ENCODE measurements at places on chromosomes 2 and 18.

DNA sequence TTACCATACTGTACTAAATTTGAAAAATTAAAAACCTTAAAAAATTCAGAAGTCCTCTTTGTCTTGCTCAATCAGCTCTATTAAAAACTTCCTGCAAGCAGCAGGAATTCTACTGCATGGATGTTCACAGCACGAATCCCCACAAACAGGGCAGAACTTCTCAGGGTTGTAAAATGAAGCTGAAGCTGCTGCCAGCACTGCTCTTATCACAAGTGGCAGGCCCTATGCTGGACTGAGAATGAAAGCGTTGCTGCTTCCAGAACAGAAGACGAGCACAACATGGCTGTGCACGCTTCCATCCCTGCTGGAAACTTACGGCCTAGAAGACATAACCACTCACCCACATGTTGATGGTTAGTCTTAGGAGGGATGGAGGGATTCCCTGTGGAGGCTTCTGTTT is 134.0 kb downstream of the RAB3GAP1 start:
- DNase-seq = no peak

DNA sequence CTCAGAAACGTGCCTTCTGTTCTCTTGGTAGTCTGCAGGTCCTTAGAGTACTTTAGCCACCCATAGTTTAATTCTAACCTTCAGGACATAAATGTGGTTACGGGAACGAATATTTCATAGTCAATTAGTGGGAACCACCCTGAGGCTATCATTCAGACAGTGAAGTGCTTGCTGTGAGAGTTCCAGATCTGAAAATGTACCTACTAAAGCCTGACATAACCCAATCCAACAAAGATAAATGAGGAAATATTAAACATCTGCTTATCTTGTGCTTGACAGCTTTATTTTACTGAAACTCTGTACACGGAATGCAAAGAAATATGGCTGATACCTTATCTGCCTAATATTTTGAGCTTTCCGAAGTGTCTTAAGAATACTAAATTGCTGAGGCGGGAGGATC is 43.0 kb downstream of the RAB27B start:
- DNase-seq = no peak

DNA sequence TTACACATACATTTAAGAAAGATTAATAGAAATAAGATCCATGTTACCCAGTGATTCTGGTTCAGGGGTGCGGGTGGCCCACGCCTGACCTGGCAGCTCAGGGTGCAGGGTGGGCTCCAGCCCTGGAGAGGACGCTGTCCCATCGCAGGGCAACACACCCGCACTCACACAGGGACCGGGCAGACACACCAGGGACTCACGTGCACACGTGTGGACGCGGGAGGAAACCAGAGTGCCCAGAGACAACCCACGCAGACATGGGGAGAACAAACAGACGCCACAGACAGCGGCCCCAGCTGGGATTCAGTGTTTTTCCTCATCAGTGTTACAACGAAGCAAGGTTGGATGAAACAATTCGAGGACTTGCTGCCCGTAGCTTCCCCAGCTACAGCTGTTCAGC is 8.4 kb upstream of the ALLC start:
- DNase-seq = no peak

DNA sequence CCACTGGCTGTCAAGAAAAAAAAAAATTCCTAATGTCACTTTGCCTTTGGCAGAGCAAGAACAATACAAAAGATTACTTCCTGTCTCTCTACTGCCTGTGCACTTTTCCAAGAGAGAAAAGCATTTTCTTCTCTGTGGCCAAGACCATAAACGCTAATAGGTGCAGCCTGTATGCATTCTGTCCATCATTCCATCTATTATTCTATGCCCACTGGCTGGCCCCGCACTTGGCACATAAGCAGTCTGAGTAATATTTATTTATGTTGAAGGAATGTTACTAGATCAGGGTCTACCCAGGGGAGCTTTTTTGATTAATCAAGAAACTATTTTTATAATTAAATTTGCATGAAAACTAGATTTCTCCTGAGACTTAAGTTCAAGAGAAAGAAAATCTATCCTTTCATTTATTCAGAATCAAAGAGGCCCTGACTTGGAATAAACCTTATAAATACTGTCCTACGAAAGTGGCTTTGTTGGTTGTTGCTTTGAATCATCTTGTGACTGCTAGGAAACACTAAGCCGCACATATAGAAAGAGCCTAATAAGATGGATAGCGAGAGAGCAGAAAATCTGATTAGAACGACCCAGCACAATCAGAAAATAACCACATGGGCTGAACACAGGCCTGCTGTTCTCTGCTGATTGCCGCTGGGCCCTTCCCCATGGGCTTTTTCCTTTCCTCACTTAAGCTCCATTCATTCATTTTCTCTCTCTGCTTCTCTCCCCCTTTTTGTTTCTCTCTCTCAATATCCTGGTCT is 59.4 kb downstream of the MMADHC start:
- DNase-seq = no peak

DNA sequence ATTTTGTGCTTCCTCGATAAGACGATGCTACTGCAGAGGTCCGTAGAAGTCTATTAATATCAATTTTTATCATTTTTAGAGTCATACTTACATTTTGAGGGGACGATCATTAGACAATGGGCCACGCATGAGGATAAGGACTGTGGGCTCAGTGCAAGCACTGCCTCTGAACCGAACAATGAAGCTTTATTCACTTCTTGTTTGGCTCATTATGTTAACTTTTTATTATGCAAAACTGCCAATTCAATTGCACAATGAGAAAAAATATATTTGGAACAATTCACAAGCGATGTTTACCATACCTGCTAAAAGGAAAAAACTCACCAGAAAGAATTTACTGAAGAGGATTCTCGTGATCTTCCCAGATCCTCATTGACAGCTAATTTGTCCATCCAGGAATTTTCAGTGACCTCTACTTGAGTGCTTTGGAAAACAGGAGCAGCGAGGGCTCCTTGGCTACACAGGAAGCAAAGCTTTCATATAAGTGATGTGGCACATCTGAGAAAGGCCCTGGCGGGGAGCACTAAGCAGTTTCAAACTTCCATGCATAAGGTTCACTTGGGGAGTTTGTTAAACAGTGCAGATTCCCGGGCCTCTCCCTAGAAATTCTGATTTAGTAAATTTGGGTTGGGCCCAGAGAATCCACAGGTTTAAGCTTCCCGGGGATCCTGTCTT is 13.3 kb upstream of the CAPN13 start:
- no peak for DNase-seq

GRCh38 chr2:11915650-11916049 is 169.2 kb downstream of the LPIN1 start:
- no peak for DNase-seq

GRCh38 chr2:26305540-26305939 is 40.4 kb upstream of the SELENOI start:
- DNase-seq = no peak

GRCh38 chr18:79867666-79868065 is 69.9 kb downstream of the KCNG2 start:
- no peak for DNase-seq

DNA sequence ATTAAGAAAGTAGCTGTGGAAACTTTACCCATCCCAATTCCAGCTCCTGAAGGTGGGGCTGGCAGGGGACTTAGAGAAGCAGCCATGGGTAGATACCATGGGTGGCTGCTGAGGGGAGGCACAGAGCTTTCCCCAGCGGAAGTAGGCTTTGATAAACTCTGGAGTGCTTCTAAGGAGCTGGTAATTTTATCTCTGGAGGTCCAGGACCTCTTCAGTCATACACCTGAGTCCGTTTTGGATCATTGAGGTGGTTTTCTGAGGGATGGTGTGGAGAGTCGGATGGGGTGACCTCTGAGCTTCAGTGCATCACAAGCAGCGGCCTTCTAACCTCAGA is 36.7 kb upstream of the BMP10 start:
- DNase-seq = no peak

- no peak for DNase-seq
Observed at GRCh38 chr2:145875016-145875415, 1355.1 kb upstream of the ZEB2 start.

DNA sequence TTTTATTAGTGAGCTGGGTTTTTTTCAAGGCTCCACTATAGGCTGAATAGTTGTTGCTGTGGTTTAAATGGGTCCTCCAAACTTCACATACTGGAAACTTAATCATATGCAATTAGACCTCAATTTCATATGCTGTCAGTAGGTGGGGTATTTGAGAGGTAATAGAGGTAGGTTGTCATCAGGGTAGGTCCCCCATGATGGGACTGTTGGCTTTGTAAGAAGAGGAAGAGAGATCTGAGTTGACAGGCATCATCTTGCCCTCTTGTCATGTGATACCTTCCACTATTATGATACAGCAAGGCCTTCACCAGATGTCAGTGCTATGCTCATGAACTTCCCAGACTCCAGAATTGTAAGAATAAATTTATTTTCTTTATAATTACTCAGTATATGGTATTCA is 819.4 kb downstream of the LRP1B start:
- no peak for DNase-seq

- no peak for DNase-seq
Observed at GRCh38 chr2:197800091-197800490, 4.3 kb upstream of the PLCL1 start.

GRCh38 chr2:29871541-29871940 is 49.8 kb downstream of the ALK start:
- DNase-seq = no peak

DNA sequence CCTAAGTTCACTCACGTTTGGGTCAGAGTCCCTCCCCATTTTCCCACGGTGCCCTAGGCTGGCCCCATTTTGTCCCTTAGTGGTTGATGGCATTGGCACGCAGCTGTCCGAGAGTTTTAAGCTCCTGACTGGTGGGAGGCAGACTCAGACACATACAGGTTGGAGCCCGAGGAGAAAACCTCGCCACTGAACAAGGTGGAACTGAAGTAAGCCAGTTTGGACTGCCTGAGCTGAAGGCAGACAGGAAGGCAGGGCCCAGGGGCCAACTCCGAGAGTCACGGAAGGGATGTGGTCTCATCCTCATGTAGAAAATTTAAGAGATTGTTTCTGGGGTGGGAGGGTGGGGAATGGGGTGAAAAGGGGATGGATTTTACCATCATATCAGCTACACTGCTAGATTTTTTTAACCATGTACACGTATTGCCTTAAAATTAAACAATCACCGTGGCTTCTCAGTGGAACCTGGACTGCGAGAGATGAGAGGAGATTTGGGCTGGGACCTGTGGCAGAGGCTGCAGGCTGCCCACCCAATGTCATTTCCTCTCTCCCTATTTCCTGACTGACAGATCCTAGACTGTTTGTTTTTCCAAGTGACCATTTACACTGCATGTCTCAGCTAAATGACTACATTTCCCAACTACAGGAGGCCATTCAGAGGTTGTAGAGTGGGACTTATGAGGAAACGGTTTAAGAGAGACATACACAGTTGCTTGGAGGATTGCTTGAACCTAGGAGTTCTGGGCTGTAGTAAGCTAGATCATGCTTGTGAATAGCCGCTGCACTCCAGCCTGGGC is 19.4 kb upstream of the NMUR1 start:
- no peak for DNase-seq

DNA sequence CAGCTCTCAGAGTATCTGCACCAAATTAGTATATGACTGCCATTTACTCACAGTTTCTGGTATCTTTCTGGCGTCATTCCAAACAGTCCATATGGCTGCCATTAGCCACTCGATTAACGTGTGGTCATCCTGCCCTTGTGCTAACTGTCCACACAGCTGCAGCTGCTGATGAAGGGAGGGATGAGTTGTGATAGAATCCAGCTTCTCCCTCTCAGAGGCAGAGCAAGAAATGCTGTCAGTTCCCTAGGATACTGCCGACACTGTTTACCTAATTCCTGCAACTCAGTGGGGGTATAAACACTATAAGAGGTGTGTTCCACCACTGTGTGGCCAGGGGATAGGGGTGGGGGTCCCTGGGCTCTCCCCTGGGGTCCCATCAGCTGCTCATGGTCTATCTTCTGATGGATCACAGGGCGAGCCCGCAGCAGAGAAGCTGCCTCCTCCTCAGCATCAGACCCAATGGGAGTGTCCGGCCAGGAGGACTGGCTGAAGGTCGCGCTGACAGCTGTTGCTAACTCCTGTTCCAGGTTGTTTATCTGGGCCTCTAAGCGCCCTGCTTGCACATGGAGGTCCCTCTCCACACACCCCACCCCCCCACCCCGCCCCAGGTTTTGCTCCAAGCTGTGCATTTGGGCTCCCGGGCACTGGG is 17.3 kb upstream of the KLHL23 start:
- DNase-seq = peak; percentile 71

DNA sequence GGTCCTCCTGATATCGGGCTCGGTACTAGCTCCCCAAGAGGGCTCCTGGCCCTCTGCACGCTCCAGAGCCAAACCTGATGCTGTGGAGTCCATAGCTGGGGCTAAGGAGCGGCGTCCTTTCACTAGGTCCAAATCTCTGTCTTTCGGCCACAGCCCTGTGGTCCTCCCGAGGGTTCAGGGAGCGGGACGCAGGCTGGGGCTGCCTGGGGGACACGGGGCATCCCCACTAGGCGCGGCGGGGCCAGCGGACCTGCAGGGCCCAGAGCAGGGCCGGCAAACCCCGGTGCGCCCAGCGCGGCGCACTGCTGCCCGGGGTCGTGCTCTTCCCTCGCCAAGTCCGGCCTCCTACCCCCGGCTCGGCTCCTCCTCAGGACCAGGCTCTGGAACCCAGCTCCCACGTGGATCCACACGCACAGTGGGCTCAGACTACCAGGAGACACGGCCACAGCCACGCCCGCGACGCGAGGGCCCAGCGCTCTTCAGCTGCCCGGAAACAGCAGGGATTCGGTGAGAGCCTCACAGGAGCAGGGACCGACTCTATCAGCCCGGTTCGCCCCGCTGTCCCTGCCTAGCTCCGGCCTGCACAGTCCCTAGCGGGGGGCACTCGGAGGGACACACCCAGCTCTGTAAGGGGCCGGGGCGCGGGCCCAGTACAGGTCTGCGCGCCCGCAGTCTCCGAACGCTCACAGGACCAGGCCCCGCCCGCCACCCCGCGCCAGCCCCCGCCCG is 593 bp downstream of the ZNF514 start:
- peak; percentile 47 for DNase-seq

- DNase-seq = peak; percentile 22
Observed at GRCh38 chr2:227377467-227378351, 1.4 kb downstream of the TM4SF20 start.

DNA sequence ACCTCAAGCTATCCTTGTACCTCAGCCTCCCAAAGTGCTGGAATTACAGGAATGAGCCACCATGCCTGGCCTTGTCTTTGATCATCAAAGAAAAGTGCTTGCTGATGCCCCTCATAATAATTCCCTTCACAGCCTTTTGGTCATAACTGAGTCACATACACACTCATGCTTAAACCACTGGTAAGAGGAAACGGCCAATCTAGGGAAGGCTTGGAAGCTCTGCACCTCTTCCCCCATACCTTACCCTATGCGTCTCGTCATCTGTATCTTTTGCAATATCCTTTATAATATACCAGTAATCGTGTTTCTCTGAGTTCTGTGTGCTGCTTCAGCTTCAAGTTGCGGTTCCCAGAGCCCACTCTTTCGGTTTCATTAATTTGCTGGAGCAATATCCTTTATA is 4.8 kb upstream of the RNF138 start:
- peak; percentile 89 for DNase-seq

All from HCEC 1CT (cell line).